ENCODE measurements at places on chromosomes 4 and X.
A peak's percentile ranks its signal among the peaks of the same experiment; 100 is the strongest.

GRCh38 chrX:24859211-24859841 is 156.4 kb downstream of the ARX start:
- DNase-seq = no peak

- no peak for DNase-seq
These were observed 3.9 kb upstream of the GLRB start for GRCh38 chr4:157072002-157072401.

- no peak for DNase-seq
These were observed 206.3 kb downstream of the SLC4A4 start for GRCh38 chr4:71545168-71545567.

DNA sequence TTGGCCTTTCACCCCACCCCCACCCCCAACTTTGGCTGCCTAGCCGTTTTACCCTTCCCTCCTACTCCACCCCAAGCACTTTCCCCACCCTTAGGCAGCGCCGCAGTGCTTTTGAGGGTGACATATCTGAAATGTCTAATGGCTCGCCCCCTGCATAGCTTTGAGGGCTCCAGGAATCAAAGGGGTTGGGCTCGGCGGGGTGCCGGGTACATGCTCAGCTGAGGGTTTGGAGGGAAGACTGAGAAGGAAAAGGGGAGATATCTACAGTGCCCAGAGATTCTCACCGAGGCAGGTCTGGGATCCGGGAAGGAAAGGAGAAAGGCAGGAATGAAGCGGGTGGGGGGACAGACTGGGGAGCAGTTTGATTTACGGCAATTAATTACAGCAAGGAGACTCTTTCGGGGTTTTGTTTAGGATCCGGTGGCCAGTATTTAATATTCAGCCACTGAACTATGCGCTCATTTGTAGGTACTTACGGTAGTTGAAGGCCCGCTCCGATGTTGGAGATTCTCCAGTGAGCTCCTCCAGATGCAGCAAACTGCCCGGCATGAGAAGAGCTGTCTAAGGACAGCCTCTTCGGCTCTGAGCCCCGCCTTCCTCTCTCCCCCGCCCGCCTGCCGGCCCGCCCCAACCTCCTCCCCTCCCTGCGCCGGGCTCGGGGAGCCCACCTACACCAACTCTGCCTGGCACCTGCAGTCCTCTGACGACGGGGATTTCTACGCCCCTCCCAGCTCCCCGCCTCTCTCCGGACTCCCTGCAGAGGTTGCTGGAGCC is at the start of gene IGSF1:
Gene IGSF1, minus strand, starts transcription at position 569 of the 774 bp plus-strand sequence. CDS start 2,632 bp downstream, outside the sequence.
- DNase-seq = no peak

DNA sequence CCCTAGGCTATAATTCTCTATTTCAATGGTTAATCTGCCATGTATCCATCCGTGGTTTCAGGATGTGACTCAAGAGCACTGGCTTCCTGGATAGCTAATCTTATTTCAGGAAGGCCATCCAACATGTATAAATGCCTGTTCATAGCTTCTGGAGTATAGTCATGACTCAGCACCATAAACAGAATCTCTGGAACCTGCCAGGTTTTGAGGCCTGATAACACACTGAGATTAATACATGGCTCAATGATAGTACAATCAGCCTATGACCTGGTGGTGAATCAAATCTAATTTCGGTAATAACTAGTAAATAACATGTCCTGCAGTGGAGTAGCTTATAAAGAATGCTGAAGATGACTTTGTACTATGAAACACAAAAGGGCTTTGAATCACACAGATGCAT is 5.7 kb upstream of the IL13RA2 start:
- DNase-seq = no peak

GRCh38 chr4:148196164-148196563 is 246.1 kb downstream of the NR3C2 start:
- DNase-seq = no peak

DNA sequence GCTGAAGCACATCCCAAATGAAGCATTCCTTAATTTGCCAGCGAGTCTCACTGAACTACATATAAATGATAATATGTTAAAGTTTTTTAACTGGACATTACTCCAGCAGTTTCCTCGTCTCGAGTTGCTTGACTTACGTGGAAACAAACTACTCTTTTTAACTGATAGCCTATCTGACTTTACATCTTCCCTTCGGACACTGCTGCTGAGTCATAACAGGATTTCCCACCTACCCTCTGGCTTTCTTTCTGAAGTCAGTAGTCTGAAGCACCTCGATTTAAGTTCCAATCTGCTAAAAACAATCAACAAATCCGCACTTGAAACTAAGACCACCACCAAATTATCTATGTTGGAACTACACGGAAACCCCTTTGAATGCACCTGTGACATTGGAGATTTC is 14.6 kb downstream of the TLR8 start:
- no peak for DNase-seq

DNA sequence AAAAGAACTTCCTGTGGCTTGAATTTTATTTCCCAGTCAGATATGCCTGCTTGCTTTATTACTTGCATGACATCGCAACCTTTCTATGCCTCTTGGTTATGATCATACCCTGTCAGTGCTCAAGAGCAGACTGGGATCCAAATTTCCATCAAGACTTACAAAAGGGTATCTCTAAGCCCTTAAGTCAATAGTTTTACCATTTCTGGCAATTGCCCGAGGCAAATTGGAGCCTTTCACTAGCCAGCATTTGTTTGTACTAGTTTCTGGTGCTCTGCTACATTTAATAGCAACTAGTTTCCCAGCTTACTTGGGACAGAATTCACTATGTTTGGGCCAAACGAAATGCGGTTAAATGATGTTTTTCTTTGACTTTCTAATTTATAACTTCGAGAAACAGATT is 73.2 kb upstream of the ITM2A start:
- DNase-seq = no peak

DNA sequence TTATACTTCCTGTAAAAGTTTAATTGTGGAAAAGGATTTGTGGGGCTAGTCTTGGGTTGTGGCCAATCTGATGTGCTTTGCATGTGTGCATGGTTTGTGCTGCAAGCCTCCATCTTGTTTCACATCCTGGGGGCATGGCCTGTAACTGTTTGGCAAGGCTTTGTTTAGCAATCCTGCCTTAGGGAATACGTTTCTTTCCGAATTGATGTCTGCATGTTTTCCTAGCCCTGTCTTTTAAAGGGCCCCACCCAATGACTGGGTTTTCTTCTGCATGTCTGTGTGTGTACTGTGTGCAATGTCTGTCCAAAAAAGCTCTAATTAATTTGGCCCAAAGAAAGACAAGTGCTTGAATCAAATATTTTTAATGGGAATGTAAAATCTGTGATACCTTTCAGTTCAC is 74.6 kb upstream of the MID1IP1 start:
- DNase-seq = no peak

GRCh38 chrX:28312965-28313364 is 274.3 kb upstream of the IL1RAPL1 start:
- DNase-seq = no peak

DNA sequence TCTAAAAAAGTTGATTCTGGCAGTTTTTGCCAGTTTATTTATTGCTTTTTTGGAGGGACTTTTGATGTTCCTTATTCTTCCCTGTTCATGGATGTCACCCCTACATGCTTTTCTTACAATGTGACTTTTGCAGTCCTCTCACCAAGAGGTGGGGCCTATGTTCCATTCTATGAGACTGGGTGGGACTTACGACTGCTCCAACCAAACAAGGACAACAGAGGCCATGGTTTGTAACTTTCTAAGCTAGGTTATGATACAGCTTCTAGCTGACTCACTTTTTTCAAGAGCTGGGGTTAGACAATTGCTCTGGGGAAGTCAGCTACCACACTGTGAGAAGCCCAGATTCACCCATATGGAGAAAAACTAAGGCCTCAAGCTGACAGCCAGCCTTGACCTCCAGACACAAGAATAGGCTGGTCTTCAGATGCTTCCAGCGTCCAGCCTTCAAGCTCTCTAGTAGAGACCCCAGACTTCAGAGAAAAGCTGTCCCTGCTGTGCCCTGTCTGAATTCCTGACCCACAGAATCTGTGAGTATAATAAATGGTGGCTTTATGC is 39.5 kb downstream of the ENOPH1 start:
- DNase-seq = no peak

DNA sequence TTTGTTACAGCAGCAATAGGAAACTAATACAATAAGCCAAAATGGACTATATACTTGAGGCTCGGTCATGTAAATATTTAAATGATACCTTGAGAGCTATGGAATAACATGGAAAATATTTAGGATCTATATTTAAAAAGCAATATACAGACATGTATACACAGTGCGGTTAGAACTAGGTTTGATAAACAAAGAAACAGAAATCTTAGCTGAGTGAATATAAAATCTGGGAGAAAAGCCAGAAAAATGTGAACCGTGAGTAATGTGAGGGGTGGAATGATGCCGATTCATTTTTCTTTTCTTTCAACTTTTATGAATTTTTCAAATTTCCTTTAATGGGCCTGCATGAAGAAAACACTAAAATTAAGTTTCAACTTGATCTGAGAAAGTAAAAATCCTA is 104.1 kb downstream of the ATXN3L start:
- no peak for DNase-seq

GRCh38 chrX:1178580-1179057 is 33.8 kb downstream of the CRLF2 start:
- DNase-seq = no peak

DNA sequence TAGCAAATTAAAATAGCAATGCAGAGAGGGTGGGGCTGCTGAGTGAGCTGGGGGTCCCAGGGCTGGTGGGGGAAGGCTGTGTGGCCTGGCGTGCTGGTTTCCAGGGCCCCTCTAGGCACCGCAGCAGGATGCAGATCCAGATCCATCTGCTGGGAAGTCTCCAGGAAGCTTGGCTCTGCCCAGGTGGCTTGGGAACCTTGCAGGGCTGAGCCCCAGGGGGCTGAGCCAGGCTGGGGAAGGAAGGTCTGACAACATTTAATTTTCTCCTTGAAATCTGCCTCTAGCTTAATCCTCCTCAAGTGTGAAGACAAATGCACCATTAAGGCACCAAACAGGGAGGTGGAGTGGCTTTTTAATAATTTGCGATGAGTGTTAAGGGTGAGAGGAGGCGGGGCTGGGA is 31.7 kb downstream of the SORCS2 start:
- no peak for DNase-seq

DNA sequence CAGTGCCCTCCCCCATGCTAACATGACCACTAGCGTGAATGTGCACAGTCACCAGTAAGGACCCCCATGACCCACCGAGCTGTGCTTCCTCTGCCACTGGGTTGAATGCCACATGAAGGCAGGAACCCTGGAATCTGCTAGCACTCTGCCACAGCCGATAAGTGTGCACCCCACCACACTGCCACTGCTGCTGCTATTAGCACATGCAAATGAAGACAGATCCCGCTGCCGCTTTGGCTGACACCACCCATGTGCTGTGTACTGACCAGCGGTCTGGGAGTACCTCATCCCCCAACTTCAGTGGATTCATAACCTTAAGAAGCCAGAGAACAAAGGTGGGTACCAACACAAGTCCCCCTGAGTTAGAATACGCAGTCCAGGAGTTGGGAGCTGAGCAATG is 200.9 kb upstream of the ARHGEF9 start:
- DNase-seq = no peak

GRCh38 chr4:8594097-8595038 is 1.8 kb downstream of the CPZ start:
- DNase-seq = no peak

DNA sequence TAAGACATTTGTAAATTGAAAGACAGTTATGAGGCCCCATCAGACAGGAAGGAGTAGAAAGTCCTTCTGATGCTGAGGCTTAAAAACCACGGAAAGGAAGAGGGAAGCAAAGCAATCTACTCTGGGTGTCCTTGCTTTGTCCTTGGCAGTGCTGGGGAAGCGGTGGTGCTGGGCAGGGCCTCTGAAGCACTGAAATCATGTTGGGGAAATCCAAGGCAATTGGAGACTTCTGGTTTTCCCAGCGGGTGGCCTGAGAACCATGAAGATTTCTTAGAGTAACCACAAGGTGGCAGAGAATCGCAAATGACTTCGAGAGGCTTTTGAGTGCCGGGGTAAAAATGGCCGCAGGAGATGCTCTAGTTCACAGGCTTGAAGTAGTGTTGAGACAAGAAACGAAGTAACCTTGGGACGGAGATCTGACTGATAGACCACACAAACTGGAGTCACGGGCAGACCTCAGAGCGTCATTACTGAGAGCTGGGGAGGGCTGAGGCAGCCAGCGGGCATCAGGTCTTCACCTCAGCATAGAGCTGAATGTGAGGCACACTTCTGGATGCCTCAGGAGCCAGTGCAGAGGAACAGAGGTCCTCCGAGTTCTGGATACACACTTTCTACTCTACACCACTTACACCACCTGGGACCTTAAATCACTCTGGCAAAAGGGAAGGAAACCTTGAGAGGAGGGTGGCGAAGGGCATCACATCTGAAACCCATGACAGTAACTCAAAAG is 130.7 kb upstream of the GPRIN3 start:
- DNase-seq = peak; percentile 3

- no peak for DNase-seq
These were observed 16.9 kb downstream of the ACOT9 start for GRCh38 chrX:23726191-23726590.
